ENCODE measurements at places on chromosomes 11 and 22.

DNA sequence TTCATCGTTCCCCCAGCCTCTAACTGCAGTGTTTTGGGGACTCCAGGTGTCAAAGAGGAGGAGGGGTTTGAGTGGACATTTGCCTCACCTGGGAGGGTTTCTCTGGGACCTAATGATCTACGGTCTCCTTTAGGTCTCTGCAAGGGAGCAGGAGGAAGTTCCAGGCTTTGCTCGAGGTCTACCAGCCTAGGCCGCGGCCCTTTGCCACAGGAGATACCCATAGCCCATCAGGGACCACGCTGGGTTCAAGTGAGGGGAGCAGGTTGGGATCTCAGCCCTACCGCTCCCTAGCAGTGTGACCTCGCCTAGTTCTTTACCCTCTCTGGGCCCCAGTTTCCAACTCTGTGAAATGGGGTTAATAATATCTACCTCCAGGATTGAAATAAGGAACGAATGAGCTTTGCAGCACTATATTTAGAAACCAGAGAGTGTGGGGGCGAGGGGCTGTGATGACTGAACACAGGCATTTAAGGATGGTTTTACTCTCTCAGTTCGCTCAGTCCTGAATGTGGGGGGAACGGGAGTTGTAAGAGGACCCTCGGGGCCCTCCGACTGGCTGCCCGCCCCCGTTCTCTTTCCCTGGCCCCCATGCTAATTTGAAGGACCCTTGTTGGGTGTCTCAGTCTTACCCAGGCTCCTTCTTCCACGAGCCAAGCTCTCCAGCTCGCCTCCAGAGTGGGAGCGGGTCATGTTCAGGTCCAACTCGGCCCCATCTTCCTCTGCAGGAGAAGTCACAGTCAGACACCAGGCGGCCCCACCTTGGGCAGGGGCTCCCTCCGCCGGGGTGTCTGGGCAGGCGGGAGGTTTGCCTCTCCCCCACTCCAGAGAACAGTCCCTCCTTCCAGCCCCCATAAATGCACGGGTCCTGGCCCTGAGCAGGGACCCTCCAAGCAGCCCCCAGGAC is 11.7 kb downstream of the PDGFB start:
- no peak for DNase-seq

- DNase-seq = no peak
Measured at GRCh38 chr22:33620085-33620484, 300.2 kb downstream of the LARGE1 start.

GRCh38 chr11:116703421-116703820 is 69.4 kb downstream of the BUD13 start:
- peak; percentile 8 for DNase-seq

- peak; percentile 37 for DNase-seq
Measured at GRCh38 chr11:27348340-27348873, 14.6 kb downstream of the CCDC34 start.

- no peak for DNase-seq
Measured at GRCh38 chr22:44765571-44766285, 13.4 kb downstream of the ARHGAP8 start.

- no peak for DNase-seq
Measured at GRCh38 chr11:17457396-17458173, 19.1 kb downstream of the ABCC8 start.

Measured in fibroblast of skin of right biceps (primary cell).